ENCODE measurements at places on chromosomes 6 and 20.

GRCh38 chr6:40896696-40897095 is 142.3 kb downstream of the UNC5CL start:
- no peak for DNase-seq

DNA sequence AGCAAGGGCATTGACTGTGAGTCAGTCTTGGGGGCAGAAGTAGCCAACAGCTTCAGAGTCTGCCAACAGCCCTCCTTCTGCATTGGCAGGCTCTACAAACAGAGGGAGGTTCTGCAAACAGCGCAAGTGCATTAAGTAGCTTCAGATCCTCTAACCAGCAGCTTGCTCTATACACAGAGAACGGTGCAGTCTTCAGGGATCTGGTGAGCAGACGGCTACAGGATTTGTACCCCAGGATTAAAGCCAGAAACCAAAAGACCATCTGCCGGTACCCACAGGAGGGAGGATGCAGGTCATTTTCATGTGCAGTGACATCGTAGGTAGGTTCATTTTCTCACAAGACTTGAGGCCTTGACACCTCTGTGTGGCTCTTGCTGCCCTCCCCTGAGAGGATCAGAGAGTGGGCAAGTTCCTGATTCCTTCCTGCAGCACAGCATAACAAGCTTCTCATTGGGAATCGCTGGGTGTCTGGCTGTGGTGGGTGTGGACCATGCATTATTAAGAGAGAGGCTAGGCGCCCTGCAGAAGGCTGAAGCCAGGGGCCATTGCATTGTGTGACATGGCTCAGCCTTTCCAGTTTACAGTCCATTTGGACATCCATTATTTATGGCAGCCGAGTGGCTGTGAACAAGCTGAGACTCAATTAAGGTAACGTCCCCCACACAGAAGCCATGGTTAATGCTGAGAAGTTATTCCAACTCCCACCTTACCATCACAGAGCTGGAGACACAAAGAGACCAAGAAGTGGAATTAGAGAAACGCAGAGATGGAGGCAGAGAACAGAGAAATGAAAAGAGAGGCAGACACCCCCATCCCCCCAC is 250.0 kb downstream of the LRFN2 start:
- no peak for DNase-seq

DNA sequence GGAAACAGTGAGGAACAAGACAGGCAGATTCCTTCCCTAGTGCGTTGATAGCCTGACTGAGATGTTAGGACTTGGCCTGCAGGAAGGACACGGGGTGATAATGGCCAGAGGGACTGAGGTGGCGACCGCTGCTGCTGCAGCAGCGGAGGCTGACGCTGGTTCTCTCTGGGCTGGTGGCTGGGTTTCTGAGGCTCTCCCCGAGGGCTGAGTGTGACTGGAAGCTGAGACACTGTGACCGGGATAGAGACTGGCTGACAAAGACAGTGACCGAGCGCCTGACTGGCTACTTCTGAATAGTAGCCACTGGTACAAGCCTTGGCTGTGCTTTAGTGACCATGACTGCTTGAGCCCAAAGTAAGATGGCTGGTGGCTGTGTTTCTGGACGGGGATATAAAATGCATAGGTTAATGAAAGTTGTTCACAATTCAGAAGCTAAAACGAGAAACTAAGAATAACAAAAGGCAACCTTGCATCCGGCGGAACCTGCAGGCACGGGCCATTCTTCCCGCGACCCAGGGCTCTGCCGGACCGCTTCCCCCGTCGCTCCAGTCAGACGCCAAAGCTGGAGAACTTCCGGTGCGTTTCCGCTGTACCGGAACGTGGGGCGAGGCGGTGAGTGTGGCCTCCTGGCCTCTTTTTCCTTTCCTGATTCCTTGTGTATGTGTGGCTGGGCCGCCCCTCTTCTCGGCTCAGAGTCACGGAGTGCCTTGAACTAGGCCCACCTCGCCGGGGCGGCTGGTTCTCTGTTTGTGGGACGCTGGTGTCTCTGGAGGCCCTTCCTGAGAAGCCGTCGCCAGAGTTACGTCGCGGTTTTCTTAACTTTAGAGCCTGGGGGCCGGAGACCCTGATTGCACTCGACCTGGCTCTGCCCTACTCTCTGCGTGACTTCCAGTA is at the start of gene AAR2:
Gene AAR2 (plus strand): TSS at position 587 of the 894 bp plus-strand sequence. CDS start 3,391 bp downstream, outside the sequence.
- peak; percentile 63 for DNase-seq

DNA sequence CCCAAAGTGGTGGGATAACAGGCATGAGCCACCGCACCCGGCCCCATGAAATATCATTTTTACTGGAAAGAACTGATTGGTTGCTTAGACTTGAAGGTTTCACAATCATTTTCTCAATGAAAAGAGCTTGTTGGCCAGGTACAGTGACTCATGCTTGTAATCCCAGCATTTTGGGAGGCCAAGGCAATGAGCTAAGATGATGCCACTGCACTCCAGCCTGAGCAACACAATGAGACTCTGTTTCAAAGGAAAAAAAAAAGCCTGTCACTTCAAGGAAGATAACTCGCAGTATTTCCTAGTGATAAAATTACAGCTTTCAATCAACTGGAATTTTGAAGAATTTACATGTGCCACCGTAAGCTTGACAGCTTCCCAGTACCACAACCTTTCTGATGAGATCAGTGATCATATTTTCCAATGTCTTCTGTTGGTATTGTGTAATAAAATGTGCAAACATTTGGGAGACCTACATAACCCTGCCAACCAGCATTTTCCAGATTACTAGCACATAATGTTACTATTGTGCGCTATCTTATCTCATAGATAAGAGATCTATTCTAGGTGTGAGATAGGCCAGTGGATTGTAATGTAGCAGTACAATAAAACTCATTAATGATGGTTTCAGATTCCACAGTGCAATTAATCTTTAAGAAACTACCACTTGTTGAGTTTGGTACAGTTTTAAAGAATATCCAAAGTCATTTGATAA is 7.2 kb downstream of the PNLDC1 start:
- DNase-seq = no peak

- DNase-seq = no peak
Measured at GRCh38 chr6:128806261-128806660, 76.7 kb upstream of the LAMA2 start.

DNA sequence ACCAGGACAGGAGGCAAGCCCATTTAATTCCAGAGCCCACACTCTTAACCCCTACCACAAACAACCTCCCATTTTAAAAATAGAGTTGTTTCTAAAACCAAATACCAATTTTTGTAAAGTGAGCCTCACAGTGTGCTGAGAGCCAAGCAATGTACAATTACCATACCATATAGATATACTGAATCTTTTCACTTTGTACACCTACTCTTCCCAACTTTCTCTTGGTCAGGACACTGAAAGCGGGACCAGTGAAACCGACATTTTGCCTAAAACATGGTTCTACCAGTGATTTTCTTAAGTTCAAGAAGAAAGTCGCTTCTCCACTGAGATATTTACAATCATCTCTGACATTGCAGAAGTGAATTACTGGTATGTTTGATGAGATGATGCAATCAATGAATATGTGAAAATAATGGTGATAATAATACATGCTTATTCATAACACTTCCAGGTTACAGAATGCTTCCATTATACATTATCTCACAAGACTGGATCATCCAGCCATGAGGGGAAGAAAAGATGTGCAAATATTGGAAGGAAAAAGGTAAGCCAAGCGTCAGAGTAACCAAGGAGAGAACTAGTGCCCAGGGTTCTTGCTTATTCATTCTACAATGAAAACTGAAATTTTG is 74.1 kb downstream of the HIVEP2 start:
- DNase-seq = no peak

GRCh38 chr20:13349235-13349604 is 128.1 kb downstream of the ISM1 start:
- no peak for DNase-seq

DNA sequence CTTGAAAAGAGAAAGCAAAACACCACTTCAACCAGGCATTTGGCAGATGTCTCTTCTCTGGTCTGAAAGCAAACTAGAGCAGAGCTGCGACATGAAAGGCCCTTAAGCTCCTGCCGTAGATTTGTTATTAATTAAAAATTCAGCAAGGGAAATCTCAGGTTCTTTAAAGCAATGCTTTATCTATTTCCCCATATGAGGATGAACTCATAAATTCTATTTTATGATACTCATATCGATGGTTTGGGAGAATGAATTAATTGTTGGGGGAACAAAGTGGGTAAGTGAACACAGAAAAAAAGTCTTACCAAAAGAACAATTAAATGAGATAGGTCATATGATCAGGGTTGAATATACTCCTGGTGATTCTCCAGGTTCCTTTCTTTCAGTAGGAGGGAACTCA is 464.7 kb upstream of the SLC35B3 start:
- no peak for DNase-seq

GRCh38 chr6:75329703-75330102 is 45.1 kb upstream of the TMEM30A start:
- DNase-seq = no peak

DNA sequence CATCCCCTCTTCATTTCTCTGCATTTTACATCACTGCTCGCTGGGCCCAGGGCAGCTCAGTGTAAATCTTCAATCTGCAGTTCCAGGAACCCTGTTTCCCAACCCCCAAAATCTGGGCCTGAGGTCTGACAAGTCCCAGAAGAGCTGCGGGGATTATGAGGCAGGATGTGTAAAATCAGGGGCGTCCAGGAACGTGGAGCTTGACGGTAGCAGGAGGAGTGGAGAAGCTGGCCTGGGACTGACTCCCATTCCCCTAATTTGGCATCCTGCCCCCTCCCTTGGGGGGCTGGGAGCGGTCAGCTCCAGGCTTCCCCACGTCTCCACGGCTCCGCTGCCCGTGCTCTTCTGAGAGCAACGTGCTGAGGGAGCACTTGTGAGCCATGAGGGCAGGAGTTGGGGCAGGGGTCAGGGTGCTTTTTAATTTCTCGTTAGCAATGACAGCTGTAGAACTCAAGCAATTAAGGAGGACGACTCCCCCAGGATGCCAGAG is 23.4 kb upstream of the VEGFA start:
- no peak for DNase-seq

GRCh38 chr20:58570204-58570859 is 55.1 kb upstream of the APCDD1L start:
- DNase-seq = no peak

- DNase-seq = no peak
Measured at GRCh38 chr20:57438552-57438951, 47.4 kb downstream of the RBM38 start.

DNA sequence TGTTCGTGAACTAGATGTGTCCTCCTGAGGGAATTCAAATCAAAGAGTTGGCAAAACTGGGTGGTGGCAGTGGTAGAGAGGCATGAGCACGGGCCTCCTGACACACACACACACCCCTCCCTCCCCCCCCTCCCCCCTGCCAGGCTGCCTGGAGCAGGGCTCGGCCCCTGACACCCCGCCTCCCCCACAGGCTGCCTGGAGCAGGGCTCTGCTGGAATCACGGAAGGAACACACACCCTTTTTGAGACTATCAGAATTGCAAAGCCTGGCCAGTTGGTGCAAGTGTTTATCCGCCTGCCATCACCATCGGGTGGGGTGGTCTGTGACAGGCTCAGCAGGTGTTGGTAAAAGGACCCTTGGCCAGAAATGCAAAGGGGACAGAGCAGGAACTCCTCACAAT is 59.0 kb downstream of the FAM120B start:
- DNase-seq = no peak

DNA sequence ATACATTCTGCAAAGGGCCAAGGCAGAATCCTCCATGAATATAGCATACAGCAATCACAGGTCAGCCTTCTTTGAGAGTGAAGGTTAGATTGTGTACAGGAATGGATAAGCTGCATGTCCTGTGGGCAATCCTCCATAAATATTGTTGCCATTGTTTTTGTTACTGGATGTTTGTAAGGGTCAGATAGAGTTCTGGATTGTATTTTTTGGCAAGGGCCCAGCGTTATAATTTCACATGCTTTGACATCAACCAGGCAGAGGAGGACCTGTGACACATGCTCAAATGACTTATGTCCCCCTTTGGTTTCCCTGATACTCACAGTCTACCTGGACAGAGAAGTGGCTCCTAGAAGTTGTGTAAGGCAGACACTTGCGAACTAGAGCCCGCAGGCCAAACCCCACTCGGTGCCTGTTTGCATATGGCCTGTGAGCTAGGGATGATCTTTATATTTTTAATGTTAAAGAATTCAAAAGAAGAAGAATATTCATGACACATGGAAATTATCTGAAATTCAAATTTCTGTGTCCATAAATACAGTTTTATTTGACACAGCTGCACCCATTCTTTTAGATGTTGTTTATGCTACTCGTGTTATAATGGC is 5.4 kb downstream of the LY86 start:
- no peak for DNase-seq

All from germinal center (tissue), 1 donor.